ENCODE measurements at places on chromosomes 2 and 18.
A peak's percentile ranks its signal among the peaks of the same experiment; 100 is the strongest.

GRCh38 chr2:15010346-15010745 is 377.8 kb downstream of the LRATD1 start:
- DNase-seq, result no peak

GRCh38 chr2:45944074-45944473 is 292.6 kb downstream of the PRKCE start:
- DNase-seq, result no peak

- no peak for DNase-seq
These were observed 23.7 kb upstream of the MMADHC start for GRCh38 chr2:149611100-149611820.

GRCh38 chr18:38297910-38298309 is 732.3 kb upstream of the CELF4 start:
- no peak for DNase-seq

DNA sequence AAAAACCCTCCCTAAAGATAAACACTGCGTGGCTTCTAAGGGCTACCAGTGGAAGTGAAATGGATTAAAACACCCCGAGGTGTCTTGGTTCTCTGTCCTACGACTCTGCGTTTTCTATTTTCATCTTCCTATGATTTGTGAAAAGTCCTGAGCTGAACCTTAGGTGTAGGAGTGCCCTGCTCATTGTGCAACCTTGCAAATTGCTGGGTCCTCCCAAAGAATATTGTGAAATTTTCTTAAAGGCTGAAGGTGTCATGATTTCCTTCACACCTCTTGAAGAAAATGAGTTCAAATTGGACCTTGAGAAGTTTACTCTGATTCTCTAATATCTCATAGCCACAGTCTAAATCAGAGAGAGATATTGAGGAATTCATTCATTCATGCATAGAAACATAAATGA is 1.8 kb upstream of the SLC19A3 start:
- DNase-seq, result no peak

- DNase-seq, result peak; percentile 68
These were observed 160.2 kb upstream of the CCDC150 start for GRCh38 chr2:196479350-196479749.

GRCh38 chr2:46490521-46491141 is 11.3 kb downstream of the TMEM247 start:
- DNase-seq, result no peak

DNA sequence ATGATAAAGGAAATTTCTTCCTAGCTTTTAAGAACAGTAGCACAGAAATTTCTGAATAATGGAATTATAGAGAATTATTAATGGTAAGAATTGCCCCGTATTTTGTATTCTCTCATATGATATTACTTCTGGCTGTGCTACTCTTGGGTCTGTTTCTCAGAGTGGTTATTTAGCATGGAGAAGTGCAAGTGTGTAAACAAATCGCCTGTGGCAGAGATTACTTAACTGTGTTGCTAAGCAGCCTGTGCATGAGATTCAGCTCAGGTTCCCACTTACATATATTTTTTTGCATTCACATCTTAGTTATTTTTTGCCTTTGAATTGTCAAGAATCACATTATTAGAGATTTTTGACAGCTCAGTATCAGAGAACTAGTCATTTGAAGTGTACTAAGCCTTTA is 80.1 kb upstream of the NFATC1 start:
- no peak for DNase-seq

DNA sequence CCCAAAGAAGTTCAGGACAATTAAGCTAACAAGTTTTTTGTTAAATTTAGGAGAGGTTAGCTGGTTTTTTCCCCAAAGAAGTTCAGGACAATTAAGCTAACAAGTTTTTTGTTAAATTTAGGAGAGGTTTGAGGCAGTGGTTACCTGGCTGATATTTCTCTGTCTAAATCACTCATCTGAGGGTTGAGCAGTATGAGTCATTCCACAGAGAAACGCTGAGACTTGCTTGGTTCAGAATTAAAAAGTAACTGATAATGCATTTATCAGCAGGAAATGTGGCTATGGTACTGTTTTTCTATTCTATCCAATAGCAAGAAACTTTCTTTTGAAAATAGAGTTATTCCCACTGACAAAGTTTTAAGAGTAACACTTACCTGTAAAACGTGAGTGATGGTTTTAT is 22.8 kb upstream of the KIDINS220 start:
- DNase-seq, result no peak

GRCh38 chr2:180625006-180625844 is 355.2 kb upstream of the UBE2E3 start:
- peak; percentile 60 for DNase-seq

GRCh38 chr2:150007815-150008430 is 420.3 kb upstream of the MMADHC start:
- no peak for DNase-seq

- DNase-seq, result no peak
These were observed 75.5 kb downstream of the COPS8 start for GRCh38 chr2:237161189-237161588.

DNA sequence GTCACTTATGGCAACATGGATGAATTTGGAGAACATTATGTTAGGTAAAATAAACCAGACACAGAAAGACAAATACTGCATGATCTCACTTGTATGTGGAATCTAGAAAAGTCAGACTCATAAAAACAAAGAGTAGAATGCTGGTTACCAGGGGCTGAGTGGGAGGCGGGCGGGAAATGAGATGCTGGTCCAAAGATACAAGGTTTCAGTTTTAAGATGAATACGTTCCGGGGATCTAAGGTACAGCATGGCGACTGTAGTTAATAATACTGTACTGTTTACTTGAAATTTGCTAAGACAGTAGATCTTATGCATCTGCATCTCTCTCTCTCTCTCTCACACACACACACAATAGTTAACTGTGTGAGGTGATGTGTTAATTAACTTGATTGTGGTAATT is 14.2 kb downstream of the FAM110C start:
- DNase-seq, result no peak

- DNase-seq, result no peak
These were observed 3.6 kb downstream of the LDLRAD4 start for GRCh38 chr18:13221869-13222855.

DNA sequence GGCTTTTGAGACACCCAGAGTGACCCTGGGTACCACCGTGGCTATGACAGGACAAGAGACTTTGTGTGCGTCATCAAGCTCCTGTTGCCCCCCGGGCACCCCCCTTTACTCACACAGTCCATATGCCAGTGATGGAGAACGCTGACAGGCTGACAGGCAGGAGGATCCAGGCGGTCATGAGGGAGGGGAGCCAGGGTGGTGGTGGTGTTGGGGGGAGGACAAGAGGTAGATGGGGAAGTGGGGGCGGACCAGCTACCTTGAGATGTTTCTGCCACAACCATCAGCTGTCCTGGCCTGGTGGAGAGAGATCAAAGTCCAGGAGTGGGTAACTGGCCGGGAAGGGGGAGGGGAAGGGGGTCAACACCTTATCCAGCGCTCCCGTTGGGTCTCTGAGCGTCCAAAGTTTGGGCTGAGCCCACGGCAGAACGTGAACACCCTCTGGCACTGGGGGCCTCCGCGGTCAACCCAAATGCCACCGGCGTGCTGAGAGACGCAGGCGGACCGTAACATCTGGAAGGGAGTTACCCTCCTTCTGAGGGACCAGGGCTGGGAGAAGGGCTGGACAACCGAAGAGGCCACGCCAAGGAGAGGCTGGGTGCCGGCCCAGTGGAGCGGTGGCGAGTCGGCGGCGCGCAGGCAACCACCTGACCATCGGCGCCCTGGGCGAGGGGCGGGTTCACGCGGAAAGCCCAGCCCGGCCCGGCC is 575 bp downstream of the TMEM150A start:
- DNase-seq, result no peak

DNA sequence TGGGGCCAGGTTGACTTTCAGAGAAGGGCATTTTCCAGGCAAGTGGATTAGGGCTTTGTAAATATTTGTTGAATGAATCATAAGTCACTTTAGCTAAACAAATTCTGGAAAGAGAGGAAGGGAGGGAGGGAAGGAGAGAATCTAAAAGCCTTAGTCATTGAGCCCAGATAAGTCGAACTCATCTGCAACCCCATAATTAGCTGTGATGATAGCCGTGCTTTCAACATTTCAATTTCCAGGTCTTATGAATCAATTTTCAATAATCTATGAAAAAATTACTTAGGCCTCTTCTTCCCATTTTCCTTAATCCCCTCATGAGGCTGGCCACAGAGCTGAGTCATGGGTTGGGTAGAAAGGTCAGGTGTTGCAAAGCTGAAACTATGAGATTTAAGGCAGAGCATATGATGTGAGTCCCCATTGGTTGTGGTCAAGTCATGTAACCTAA is 111.9 kb upstream of the MAPRE2 start:
- no peak for DNase-seq

- DNase-seq, result no peak
These were observed 20.0 kb downstream of the SETBP1 start for GRCh38 chr18:44700652-44701051.

GRCh38 chr2:234488913-234489451 is 7.9 kb downstream of the ARL4C start:
- no peak for DNase-seq

DNA sequence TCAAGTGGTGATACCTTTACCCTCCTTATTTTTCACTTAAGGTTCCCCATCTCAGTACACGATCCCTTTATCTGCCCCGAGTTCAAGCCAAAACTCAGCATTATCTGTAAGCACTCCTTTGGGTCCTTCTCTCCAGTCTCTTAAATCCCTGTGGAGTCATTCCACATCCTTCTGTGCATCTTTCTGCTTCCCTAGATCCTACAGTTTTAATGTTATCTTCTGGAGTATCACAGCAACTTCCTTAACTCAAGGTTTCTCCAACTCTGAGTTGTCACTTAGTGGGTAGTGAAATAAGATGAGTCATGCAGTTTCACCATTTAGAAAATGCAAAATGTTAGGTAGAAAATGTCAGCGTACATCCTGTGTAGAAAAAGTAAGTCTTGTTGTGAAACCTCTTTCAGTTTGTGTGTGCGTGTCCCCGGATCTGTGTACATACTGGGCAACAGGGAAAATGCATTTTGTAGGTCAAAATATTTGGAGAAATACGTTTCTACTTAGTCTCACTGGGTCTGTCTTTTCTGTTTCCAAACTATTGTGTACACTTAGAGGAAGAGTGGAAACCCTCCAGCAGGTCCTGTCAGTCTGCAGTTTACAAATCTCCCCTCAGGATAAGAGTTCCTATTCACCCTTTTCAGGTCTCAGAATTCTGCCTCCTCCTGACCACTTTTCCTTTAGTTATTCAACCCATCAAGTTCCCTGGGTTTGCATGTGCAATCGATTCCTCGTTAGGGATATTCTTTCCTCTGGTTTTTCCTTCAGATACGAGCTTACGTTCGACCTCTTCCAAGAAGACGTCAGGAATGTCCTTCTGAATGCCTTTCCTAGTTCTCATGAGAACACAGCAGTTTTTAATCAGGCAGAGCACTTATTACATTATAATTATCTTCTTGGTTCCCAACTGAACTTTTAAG is 154.8 kb downstream of the TGIF1 start:
- DNase-seq, result peak; percentile 93

GRCh38 chr2:205967391-205968075 is 118.4 kb downstream of the INO80D start:
- DNase-seq, result no peak

DNA sequence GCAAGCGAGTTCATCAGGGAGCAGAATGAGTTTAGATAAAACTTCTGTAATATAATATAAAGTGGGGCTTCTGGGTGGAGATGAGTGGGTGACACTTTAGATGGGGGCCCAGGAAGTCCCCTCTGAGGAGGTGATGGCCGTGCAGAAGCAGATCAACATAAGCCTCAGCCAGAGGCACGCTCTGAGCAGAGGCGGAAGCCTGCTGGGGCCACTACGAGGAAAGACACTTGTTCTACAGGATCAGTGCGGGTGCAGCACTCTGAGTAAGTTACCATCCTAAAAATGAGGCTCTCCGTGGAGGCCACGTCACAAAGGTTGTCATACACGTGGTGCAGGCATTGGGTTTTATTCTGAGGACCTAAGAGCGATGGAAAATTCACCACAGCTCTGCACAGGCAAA is 22.3 kb downstream of the TMEM18 start:
- no peak for DNase-seq

GRCh38 chr2:127044977-127045661 is 61.8 kb downstream of the BIN1 start:
- DNase-seq, result no peak

- DNase-seq, result no peak
These were observed 90.9 kb downstream of the MALT1 start for GRCh38 chr18:58761970-58762780.

DNA sequence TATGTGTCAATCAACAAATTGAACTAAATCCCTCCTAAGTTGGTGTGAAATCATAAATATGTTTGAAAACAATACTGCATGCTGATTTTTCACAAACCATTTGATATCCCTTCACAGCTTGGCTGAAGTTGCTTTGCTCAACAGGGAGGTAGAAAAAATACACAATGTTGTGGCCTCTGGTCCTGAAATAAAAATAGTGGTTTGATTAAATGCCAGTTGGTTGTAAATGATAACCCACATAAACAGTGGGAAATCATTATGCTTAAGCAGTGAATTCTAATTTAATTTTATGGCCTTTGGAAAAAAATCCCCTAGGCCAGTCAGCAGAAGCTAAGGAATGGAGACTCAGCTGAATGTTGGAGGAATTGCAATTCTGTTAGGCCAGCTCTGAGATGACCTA is 359.4 kb upstream of the CWC22 start:
- DNase-seq, result no peak

DNA sequence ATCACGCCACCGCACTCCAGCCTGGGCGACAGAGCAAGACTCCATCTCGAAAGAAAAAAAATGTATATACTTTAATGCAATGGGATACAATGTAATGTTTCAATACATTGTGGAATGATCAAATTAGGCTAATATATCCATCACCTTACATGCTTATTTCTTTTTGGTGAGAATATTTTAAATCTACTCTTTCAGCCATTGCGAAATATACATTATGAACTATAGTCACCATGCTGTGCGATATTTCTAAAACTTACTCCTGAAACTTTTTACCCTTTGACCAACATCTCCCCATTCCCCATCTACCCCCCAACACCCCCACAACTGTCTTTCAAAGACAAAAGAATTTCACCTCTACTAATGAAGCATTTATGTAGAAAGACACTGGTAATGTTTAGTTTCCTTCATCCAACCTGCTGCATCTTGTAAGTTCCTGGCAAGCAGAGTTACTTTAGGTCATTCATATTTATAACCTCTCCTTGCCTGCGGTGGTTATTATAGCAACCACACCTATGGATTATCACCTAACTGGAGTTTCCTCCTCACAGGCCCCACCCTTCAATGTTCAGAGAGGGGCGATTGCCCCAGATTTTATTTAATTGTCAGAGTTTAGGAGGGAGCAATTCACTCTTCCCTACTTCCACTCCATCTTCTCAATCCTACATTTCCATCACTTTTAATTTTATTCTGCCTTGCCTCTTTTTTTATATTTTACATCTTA is 1.2 kb upstream of the ME2 start:
- no peak for DNase-seq

- DNase-seq, result no peak
These were observed 110.0 kb downstream of the HDAC4 start for GRCh38 chr2:239290618-239291474.

GRCh38 chr18:62569081-62569655 is 46.3 kb downstream of the ZCCHC2 start:
- DNase-seq, result no peak

GRCh38 chr2:7013471-7014160 is 96.4 kb downstream of the RNF144A start:
- DNase-seq, result no peak

Measured in non-pigmented ciliary epithelial cell (primary cell).